ENCODE measurements at places on chromosomes 1 and 21.
A peak's percentile ranks its signal among the peaks of the same experiment; 100 is the strongest.

GRCh38 chr21:28396421-28396820 lies 596.3 kb downstream of the LTN1 start:
- DNase-seq: no peak

DNA sequence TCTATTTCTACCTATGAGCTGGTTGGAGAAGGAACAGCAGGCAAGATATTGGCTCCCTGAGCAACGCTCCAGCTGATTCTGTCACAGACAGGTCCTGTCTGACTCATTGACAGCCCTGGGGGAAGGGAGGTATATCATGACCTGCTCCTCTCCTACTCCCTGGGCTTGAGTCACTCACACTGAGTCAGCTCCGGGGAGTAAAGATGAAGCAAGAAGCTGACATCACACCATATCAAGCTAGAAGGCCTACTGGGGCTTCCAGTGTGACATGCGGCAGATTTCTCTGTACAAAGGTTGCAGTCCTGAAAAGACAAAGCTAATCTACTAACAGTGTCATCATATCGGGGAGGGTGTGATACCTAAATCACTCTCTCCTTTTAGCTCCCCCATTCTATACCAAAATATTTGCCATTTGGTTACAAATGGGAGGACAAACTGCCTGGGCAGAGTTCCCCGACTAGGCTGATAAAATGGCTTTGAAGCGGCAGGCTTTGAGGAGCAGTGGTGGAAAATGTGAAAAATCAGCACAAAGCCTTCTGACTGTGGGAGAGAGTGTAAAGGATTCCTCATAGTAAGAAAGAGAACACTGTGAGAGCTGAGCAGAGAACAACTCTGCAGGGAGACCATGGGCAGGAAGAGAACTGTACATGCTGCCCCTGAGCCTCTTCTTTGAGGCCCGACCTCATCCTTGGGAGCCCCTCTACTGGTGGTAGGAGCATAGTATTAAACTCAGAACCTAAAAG lies 15.5 kb downstream of the PI4KB start:
- no peak for DNase-seq

- DNase-seq: no peak
Observed at GRCh38 chr21:44525391-44526095, 14.5 kb downstream of the KRTAP10-1 start.

DNA sequence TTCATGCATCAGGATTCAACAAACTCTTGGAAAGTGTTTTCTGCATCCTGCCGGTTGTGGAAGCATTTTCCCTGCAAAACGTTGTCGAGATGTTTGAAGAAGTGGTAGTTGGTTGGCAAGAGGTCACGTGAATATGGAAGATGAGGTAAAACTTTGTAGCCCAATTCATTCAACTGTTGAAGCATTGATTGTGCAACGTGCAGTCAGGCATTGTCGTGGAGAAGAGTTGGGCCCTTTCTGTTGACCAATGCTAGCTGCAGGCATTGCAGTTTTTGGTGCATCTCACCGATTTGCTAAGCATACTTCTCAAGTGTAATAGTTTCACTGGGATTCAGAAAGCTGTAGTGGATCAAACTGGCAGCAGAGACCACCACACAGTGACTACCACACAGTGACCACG lies 57.0 kb upstream of the PRDM2 start:
- no peak for DNase-seq

- peak; percentile 15 for DNase-seq
Observed at GRCh38 chr1:168466714-168467131, 77.1 kb downstream of the XCL2 start.

GRCh38 chr1:7579016-7579415 lies 192.1 kb upstream of the VAMP3 start:
- DNase-seq: no peak

DNA sequence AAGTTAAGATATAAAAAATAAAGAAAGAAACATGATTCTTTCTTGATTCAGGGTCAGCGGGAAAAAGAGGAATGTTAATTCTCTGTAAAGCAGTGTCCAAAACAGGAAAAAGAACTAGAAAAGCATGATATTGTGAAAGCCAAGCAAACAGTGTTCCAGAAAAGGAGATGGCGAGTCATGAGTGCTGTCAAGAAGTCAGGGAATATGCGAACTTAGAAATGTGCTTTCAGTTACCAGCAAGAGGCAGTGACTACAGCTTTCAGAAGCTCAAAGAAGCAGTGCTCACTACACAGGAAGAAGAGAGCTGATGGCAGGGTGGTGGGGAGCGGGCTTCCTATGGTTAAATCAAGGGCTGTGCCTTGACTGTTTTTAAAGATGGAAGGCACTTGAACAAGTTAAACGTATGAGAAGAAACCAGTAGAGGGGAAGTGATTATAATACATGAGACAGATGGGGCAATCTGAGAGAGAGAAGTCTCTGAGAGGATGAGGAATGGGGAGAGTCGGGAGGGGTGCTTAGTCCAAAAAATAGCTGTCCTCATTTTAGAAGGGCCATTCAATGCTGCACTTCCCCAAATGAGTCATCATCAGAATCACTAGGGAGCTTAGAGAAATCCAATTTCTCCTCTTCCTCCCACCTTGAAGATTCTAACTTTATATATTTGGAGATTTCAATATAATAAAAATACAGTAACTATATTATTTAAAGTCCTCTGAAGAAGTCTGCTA lies 90.4 kb downstream of the KCNK1 start:
- no peak for DNase-seq

GRCh38 chr1:172638885-172639831 lies 19.7 kb upstream of the FASLG start:
- DNase-seq: peak; percentile 45
